ENCODE measurements at places on chromosomes 5 and 9.

DNA sequence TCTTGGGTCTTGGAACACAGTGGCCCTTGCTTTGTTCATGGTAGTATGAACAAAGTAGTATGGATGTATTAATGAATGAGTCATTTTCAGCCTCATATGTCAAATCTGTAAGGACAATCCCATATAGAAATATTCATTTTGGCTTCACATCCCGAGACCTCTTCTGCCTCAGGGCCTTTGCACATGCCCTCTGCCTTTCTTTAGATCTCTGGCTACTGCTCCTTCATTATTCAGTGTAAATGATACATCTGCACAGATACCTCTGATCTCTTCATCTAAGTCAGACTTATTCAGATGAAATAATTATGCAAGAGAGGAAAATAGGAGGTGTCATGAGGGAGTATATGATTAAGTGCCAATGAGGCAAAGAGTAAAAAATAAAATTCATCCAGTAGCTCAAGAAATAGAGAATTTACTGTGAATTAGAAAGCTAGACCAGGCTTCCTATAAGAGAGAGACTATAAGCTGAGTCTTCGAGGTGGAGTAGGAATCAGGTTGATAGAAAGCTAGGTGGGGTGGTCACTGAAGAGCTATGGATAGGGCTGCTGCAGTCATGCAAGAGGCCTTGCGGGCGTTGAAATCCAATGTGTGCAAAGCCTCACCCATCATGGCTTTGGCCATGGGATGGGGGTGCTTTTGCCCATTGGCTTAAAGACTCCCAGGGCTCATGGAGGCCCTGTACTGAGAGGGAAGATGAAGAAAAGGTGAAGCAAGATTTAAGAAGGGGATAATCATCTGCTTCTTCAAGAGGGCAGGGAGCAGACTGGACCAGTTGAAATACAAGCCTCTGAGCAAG, 3.7 kb upstream of the TTLL11 start:
- no peak for DNase-seq

DNA sequence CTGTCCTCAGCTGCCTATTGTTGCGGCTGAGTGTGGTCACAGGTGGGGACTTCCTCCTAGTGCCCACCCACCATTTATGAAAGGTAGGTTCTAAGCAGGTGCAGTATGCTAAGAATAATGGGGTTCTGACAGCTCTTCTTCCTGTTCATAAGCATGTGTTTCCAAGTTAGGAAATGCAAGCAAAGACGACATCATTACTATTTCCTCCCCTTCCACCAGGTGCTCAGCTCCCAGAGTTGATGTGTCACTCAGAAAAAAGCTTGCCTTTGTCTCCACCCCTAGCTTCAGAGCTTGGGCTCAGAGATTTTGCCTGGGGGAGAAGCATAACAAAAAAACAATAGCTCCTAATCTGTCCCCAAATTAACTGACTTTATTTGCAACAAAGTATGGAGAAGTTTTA, 1076.7 kb downstream of the NR2F1-AS1 start:
- DNase-seq, result no peak

GRCh38 chr5:9182899-9183695, 362.8 kb downstream of the SEMA5A start:
- no peak for DNase-seq

DNA sequence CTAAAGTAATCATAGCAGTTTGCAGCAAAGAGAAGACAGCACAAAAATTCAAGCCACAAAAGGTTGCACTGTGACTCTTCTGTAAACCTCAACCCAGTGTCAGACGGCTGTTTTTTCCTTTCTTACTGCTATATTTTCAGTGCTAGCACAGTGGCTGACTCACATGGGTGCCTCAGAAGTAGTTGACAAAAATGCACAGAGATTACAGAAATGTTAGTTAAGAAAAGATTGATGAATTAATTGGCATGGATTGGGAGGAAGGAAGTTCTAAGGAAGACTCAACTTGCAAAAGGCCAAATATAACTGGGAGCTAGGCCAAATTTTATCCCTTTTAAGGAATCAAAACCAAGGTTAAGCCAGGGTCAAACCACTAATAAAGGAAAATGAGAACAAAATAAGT, 43.7 kb upstream of the ITGA1 start:
- no peak for DNase-seq

GRCh38 chr9:37309136-37309535, 113.4 kb upstream of the GRHPR start:
- no peak for DNase-seq

DNA sequence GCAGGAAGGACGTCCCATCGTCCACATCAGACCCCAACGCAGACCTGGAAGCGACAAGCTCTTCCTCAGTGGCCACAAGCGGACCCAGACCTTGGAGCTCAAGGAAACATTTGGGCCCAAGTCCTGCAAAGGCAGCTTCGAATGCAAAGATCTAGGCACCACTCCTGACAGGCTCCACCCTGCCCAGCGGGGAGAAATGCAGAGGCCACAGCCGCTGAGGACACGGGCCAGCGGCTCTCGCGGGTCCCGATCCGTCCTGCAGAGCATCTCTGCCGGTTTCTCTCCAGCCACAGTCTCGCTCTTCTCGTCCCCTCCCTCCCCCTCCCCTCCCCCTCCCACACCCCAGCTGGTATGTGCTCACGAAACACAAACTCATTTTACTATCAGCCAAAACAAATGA, 4.9 kb downstream of the SOHLH1 start:
- DNase-seq, result no peak

- peak; percentile 26 for DNase-seq
Measured at GRCh38 chr5:31886206-31886605, 247.3 kb downstream of the PDZD2 start.

DNA sequence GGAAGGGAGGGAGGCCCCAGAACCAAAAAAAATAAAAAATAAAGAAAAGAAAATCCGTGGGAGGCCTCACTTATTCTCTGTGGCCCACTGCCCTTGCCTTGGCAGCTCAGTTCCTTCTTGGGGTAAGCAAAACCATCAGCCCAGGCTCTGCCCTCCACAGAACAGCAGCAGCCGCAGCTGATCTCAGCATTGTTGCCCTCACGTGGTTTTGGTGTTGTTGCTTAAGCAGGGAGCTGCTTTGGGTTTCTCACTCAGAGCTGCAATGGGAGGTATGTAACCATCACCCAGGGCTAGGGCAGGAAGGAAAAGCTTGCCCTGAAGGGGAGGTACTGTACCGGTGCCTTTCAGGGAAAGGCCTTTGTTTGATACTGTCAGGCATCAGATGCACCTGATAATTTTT, 374.7 kb upstream of the WWC1 start:
- no peak for DNase-seq

- DNase-seq, result no peak
Measured at GRCh38 chr5:169688106-169688505, 51.0 kb downstream of the DOCK2 start.

DNA sequence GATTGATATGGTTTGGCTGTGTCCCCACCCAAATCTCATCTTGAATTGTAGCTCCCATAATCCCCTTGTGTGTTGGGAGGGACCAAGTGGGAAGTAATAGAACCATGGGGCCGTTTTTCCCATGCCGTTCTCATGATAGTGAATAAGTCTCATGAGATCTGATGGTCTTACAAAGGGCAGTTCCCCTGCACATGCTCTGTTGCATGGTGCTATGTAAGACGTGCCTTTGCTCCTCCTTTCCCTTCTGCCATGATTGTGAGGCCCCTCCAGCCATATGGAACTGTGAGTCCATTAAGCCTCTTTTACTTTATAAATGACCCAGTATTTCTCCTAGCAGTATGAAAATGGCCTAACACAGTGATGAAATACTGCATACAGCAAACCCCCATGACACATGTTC, 84.8 kb upstream of the SELENOP start:
- DNase-seq, result no peak

GRCh38 chr9:124006448-124007361, 4.9 kb upstream of the LHX2 start:
- DNase-seq, result no peak

DNA sequence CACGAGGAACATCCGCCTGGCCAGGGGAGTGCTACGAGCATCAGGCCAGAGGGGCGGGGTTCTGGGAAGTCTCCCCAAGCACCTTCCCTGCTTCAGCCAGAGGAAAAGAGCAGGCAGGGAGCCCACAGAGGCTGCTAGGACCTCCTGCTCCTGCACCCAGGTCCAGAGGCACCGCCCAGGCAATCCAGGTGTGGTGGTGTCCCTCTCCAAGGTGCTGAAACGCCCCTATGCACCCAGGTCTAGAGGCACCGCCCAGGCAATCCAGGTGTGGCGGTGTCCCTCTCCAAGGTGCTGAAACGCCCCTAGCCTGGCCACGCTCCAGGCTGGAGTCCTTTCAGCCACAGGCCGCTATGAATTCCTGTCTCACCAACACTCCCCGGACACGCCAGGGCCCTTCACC, 10.7 kb upstream of the UBAC1 start:
- no peak for DNase-seq

GRCh38 chr5:6484446-6484845, 35.8 kb downstream of the UBE2QL1 start:
- DNase-seq, result no peak

GRCh38 chr5:57828221-57828620, 345.6 kb upstream of the ACTBL2 start:
- no peak for DNase-seq

- DNase-seq, result no peak
Measured at GRCh38 chr5:133321833-133322420, 270.1 kb downstream of the HSPA4 start.

- no peak for DNase-seq
Measured at GRCh38 chr5:158470764-158471534, 612.0 kb upstream of the CLINT1 start.

GRCh38 chr9:123834889-123835562, 94.9 kb downstream of the DENND1A start:
- DNase-seq, result no peak

DNA sequence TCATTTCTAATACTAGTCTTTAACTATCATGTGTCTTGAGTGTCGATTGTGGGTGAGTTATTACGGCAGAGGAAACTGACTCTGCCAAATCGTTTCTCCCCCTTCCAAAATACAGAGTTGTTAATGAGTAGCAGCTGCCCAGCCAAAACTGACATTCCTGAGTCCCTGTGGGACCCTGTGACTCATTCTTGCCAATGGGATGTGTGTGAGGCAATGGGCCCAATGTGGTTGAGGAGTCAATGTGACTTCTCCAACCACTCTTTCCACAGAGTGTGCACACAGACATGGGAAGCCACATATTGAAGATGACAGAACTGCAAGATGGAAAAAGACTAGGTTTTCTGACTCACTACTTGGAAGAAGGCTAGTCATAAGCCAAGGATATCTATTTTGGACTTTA, 434.7 kb downstream of the DTWD2 start:
- DNase-seq, result no peak

GRCh38 chr5:128228521-128228920, 145.0 kb downstream of the SLC12A2 start:
- DNase-seq, result no peak

- DNase-seq, result no peak
Measured at GRCh38 chr9:132543960-132544359, 38.4 kb upstream of the BARHL1 start.

GRCh38 chr9:84101964-84102632, 121.5 kb downstream of the RMI1 start:
- no peak for DNase-seq

DNA sequence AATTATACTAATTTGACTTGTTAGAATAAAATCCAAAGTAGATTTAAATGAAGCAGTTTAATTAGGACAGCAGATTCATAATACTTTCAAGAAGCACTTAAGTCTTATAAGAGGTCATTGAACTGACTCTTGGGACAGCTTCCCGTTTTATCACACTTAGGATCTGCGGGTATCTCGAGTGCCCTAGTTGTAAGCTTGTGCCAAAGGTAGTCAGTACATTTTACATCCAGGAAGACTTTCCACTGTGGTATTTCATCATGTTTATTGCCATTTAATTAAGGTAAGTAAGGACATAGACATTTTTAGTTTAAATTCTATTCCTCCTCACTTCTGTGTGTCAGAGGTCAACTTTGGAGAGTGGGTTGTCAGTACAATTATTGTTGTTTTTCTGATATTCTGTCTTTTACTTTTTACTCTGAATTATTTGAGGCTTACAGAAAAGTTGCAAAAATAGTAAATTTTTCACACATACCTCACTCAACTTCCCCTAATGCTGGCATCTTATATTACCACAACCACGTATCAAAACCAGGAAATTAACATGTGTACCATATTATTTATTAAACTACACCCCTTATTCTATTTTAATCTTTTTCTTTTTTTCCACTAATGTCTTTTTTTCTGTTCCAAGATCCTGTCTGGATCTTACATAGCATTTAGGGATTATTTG, 7.5 kb upstream of the ZNF367 start:
- no peak for DNase-seq

DNA sequence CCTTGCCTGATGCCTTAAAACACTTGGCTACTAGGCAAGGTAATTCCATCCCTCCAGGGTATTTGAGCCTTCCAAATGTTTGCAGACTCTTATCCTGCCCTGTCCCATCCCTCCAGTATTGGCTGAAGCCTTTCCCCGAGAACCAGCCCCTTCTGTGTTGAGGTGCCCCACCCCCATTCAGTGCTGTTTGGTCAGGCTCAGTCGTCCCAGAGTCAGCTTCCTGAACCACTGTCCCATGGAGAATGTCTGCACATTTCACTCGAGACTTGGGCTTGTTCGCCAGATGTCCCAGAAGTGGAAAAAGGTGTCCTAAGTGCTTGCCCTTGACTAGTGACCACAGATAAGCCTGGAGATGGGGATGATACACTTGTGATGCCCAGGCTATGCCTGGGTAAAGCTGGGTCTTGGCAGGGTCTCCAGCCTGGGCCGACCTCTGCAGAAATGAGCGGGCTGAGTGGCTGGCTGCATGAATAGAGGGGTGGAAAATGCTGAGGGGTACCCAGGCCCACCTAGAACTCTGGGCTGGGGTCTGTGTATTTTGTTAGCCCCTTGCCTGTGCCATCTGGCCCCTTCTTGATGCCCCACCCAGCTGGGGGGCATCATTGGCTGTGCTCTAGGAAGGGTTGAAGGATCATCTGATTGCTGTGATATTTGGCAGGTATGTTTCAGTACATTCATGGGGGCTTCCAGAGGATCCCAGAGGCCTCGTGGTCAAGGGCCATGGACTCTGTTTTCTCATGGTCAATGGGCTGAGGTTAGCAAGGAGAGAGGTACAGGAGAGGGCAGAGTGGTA, 178.4 kb downstream of the MACROH2A1 start:
- DNase-seq, result no peak

GRCh38 chr5:31161781-31162181, 31.7 kb upstream of the CDH6 start:
- no peak for DNase-seq
